ENCODE measurements at places on chromosomes 6 and 20.

- no peak for DNase-seq
Observed at GRCh38 chr6:143224516-143224915, 163.8 kb downstream of the AIG1 start.

DNA sequence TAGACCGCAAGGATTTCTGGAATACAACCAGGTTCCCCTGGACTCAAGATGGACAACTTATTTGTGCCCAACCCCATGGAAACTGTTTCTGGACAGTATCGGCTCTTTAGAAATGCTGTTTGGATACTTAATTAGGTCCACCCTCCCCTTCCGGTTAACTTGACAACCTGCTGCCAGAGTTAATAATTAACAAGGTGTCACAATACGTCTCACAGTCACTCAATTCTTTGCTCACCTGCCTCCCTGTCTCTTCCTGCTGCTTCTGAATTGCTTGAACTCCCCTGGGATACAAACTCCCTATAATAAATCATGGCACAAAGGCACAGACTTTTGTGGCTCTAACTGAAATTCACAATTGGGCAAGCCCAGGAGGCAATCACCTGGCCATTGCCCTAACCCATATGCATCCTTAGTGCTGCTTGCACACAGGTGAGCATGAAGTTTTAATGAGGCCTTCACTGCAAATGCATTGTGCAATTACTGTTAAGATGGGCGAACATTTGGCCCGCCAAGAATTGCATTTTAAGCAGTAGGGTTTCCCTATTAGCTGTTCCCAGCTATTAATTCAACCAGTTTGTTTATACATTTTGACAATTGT is 504.4 kb upstream of the NOX3 start:
- no peak for DNase-seq

DNA sequence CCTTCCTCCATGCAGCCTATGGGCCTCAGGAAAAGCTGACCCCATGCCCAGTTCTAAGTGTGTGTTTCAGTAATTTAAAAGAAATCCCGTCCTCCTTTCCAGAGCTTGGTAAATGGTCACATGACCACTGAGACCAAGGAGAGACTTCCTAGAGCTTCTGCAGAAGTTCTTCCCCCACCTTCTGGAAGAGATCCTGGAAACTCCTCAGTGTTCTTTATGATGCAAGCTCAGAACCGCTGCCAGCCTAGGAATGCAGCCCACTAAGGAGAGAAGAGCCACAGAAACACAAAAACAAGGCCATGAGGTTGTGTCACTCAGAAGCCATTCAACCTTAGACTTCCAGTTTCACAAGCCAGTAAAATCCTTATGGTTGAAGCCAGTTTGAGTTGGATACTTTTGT is 348.4 kb downstream of the TPBG start:
- no peak for DNase-seq

DNA sequence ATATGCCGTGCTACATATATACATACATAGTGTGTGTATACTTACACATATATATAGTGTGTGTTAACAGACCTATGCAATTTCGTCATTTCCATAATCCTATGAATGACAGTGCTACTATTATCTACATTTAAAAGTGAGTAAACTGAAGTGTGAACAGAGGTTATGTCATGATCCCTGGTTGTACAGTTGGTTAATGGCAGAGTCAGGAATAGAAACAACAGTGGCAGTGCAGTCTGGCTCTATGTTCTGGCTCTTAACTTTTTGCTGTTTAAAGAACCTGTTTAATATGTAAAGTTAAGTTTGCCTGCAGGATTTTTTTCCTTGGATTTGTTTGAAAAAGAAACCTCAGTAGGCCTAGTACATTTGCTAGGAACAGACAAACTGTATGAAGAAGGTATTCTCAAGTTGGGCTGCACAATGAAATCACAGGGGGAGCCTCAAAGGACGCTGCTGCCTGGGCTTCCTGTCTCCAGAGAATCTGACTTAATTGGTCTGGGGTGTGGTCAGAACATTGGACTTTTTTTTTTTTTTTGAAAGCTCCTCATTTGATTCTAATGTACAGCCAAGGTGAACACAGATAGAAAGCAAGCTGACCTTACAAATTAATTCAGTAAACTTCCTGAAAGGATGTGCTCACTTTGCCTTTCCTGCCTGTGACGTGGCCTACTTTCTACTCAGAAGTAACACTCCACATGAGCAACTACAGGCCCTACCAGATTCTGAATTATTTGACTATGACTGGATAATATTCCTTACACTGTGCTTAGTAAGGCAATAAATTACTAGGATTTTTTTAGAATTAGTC is 29.4 kb downstream of the PLCB1 start:
- DNase-seq, result no peak

- DNase-seq, result no peak
Observed at GRCh38 chr6:159439651-159440050, 253.4 kb downstream of the SOD2 start.

DNA sequence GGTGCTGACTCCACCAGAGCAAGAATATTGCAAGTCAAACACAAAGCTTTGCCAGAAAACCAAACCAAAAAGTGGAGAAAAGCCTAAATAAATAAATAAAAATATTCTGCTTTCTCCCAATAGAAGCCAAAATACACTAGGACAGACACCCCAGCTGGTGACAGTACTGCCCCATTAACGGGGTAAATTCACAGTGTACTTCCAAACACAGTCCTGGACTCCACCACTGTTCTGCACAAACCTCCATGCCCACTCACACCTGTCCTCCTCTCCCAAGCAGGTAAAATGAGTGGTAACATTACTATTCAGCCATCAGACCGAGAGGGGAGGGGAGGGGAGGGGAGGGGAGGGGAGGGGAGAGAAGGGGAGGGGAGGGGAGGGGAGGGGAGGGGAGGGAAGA is 70.7 kb downstream of the RALGAPA2 start:
- no peak for DNase-seq

DNA sequence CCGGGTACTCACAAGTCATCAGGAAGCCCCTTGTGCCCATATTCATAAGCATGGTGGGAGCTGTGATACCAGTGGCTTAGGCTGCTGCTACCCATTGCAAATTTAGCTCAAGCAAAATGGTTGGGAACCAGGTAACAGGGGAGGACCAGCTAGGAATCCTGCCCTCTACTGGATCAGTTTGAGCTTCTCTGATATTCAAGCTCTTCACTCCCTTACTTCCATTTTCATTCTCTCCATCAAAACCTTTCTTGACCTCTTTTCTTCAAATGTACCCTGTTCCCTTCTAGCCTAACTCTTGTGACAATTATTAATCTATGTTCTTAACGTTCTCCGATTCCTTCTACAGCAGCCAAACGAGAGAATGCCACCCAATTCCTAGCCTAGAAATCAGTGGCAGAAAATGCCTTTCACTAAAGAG is 9.7 kb downstream of the NOL7 start:
- no peak for DNase-seq

GRCh38 chr6:44253307-44254101 is 3.8 kb downstream of the SLC35B2 start:
- no peak for DNase-seq

- DNase-seq, result no peak
Observed at GRCh38 chr6:139654309-139654708, 279.9 kb upstream of the CITED2 start.

GRCh38 chr6:41687501-41688175 is 47.8 kb downstream of the TFEB start:
- DNase-seq, result no peak

GRCh38 chr6:51976374-51976773 is 111.0 kb downstream of the PKHD1 start:
- no peak for DNase-seq

DNA sequence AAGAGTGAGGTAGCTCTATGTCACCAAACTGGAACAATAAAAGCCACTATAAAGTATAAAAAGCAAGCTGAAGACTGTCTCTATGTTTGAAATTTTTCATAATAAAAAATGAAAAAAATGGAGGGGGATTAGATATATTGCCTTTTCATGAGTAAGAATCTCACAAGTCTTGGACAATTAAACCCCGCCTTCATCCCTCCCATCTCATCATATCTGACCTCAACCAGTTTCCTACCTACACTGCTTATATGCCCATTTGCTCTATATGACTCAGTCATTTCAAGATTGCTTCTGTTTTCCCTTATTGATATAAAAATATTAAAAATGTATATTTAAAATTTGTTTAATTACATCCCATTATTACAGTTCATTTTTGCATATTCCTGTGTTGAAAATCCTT is 2.9 kb upstream of the TRIM39 start:
- DNase-seq, result no peak

DNA sequence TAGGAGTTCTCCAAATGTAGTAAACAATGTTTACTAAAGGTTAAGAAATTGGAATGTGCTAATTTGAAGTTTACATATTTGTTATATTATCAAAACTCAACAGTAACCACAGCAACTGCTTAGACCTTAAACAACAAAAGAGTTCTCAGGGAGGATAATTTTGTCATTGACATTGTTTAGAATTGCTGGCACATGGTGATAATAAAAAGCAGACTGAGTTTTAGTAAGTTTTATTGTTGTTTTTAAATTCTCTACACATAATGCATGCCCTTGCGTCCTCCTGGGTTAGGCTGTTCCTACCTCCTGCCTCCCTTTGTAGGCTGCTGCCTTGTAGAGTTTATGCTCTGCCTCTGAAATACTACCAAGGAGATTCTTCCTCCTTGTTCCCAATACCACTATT is 28.7 kb downstream of the LAMA4 start:
- no peak for DNase-seq

DNA sequence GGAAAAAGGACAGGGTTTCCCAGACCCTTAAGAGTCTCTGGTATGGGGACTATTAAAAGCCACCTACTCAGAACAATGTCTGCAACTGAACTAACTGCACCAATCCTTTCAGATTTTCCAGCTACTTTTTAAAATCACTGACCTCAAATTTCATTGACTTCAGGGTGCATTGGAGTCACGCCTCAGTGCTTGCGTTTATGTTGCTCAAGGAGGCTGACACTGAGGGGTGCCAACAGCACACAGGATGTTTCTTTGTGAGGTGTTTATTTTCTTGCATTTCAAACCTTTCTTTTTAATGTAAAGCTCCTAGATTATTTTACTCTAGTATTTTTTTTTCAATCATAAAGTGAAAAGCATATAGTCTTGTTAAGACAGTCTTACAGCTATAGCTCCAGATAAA is 402.0 kb upstream of the SLC35B3 start:
- DNase-seq, result no peak

- no peak for DNase-seq
Observed at GRCh38 chr6:82783587-82784236, 281.9 kb downstream of the UBE3D start.

- no peak for DNase-seq
Observed at GRCh38 chr6:39908838-39909583, 25.3 kb downstream of the MOCS1 start.

- DNase-seq, result no peak
Observed at GRCh38 chr20:889932-890463, 26.1 kb downstream of the ANGPT4 start.

- DNase-seq, result no peak
Observed at GRCh38 chr6:163532526-163533078, 118.1 kb downstream of the QKI start.

DNA sequence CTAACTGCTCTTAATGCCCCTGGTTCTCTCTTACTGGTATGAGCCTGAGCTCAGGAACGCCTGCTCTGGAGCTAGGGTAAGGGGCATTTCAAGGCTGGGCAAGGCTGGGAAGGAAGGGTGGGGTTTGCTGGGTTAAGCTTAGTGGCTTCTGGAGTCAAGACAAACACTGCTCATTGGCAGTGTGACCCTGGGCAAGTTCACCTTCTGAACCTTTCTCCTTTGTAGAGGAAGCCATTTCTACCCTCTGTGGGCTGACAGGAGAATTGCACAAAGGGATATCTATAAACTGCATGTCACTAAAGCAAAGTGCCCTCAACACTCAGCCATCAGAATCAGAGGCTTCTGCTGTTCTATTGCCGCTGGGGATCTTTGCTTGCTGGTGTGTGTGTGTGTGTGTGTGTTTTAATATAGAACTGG is 20.3 kb upstream of the LRRN4 start:
- no peak for DNase-seq

DNA sequence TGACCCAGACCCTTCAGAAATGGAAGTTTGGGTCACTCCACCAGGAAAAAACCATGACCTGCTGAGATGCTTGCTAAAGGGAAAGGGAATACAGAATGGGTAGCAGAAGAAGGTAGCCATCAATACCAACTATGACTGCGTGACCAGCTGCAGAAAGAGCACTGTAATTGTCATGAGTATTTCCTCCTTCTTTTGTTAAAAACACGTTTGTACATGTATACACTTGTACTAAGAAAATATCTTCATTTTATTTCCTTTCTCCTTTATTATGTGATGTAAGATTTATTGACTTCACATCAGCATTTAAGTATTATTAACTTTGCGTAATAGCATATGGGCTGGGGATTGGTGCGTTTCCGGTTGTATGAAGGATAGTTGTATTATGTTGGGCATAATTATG is 12.6 kb upstream of the MUC21 start:
- no peak for DNase-seq

GRCh38 chr6:25122622-25123237 is 156.4 kb upstream of the CARMIL1 start:
- no peak for DNase-seq

DNA sequence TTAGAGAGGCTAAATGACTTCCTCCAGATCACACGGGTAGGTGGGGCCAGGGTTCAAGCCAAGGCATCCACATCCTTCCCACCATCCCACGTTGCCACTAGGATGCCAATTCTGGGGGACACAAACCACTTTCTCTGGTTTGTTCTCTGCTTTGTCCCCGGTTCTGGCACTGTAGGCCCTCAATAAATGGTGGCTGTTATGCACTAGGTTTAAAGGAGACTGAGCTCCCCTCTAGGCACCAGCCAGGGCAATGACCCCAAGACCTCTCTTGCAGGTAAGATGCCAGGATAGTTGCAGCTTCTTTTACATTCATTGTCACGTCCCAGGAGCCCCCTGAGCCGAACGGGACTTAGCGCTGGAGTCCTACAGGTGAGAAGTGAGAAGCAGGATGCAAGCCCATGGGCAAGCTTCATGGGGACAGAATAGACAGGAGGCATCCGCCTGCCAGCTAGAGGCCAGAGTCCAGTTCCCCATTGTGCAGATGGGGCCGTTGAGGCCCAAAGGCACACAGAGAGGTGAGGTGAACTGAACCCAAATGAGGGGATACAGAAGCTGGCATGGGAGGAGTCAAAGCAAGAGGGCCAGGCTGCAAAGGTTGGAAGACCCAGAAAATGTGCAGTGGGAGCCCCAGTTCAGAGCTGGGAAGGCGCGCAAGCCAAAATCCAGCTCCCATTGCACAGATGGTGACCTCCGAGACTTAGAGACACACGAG is 677 bp downstream of the PXMP4 start:
- DNase-seq, result no peak
